ENCODE measurements at places on chromosomes 5 and 9.

DNA sequence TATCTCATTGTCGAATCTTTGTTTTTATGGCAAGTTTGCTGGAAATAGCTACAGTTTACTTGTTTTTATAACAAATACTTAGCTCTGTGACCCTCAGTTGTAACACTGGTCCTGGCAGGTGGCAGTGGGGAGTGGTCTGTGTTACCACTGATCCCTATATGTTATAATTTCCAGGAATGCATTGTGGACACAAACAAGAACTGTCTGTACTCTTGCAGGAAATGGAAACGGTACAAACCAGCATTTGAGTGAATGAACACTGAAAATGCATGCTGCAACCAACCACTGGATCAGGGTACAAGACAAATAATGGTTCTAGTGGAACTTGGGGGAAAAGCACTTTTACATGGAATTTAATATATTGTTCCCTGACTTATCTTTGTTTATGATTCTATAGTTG is 66.5 kb upstream of the PJA2 start:
- DNase-seq: no peak

GRCh38 chr5:9564752-9565151 is 18.9 kb upstream of the SEMA5A start:
- DNase-seq: no peak

DNA sequence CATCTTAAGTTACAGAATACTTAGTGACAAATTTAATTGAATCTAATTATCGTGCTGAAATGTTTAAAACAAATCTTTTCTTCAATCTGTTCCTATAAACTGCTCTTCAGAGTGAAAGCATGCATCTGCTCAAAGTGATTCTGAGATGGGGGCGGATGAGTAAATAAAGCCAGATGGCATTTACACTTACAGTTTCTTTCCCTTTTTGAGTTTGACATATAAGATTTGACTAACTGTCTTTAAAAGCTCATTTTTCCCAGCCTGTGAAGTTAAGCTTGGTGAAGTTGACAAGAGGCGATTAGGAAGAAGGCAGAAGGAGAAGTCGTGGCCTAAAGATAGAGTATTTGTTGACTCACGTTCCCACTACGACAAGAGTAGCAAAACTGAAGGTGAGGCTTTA is 137.4 kb downstream of the LPAR1 start:
- DNase-seq: no peak

- DNase-seq: no peak
These were observed 63.7 kb upstream of the PAM start for GRCh38 chr5:102691434-102691833.

DNA sequence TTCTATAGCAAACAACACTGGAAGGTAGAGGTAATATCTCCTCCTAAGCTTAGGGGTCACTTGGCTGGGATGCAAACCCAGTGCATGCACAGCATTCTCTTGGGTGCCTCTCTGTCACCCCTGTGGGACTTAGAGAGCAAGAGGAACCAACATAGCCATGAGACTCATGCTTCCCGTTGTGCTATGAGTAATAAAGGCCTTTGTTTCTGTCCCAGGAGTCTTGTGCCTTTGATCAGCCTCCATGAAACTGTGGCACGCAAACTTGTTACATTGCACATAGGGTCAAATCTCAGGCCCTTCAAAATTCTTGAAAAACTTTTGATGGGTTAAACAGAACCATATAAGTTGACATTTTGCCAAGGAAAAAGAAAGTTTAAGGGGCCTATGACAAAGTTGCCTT is 272.8 kb downstream of the TAF11L14 start:
- no peak for DNase-seq

GRCh38 chr5:170769246-170769645 is 14.3 kb upstream of the GABRP start:
- DNase-seq: no peak

GRCh38 chr5:595285-595875 is 16.8 kb upstream of the CEP72 start:
- DNase-seq: no peak

DNA sequence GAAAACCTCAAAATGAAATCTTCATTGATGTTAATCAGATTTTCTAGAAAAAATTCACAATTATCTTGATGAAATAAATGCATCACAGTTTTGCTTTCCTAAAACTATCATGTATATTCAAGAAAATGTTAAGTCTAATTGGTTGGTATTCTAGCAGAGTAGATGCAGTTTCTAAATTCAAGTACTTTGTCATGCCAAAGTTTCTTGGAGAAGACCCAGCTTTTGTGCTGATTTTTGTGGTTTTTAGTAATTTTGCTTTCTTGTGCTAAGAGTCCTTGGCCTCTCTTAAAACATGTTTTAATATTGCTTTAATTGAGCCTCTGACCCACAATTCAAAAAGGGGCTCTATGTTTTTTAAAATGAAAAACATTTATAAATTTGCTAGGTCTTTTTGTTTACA is 924.8 kb upstream of the PTPRD start:
- no peak for DNase-seq

All from AML-193 (cell line).